ENCODE measurements at places on chromosomes 2 and 18. TPM values are rescaled to one million over a fixed set of nuclear protein-coding genes. Genes with fewer than 3 reads are reported as not detected.

- DNase-seq, result no peak
Measured at GRCh38 chr18:31204166-31204565, 41.5 kb upstream of the DSC1 start.

- no peak for DNase-seq
Measured at GRCh38 chr2:236393581-236393980, 129.4 kb upstream of the ASB18 start.

ANKRD53 gene
- polyA plus RNA-seq, result 1.5 TPM

DNA sequence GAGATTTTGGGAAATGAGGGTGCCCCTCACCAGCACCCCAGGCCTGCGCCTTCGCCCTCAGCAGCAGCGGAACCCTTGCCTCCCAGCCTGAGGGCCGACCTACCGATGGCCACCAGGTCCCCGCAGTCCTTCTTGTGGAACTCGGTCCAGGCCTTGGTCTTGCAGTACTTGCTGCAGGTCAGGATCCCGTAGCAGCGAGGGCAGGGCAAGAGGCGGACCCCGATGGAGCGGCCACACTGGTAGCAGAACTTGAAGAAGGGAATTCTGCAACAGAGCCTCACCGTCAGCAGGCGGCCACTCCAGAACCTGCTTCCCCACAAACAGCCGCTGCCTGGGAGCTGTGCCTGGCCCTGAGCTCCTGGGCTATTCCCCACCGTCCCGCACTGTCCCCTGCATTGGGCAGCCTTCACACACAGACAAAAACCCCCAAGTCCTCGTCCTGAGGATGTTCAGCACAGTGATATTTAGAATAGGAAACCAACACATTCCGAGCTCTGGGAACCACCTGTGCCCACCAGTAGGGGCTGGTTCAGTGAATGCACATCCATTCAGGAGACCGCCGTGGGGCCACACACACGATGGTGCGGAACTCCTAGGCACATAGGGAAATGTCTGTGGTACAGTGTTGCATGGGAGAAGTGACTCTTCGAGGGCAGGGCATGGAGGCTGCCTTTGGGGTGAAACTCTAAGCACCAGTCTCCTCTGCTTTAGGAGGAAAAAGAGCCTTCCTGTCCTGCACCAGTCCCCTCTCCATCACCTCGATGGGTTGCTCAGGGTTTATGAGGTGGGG is 45.6 kb downstream of the GPC1 start:
- no peak for DNase-seq

TRPM8 gene
- 0.17 TPM for polyA plus RNA-seq

DNA sequence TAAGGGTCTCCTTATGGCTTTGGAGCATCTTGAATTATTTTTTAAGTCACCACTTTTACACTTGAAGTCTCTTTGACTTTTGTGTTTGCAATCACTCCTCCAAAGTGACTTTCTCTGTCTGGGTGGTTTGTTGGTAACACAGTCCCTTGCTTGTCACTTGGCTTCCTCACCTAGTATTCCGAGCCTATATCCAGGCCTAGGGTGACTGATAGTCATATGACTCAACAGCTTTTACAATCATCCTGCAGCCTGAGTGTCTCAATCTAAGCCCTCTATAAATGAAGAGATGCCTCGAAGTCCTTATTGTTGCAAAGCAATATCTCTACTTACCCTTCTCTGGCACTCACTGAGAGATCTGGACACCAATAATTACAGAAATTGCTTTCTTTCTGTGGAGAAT is 53.9 kb upstream of the SETBP1 start:
- DNase-seq, result no peak

IRS1 gene
- polyA plus RNA-seq, result 18.1 TPM

C2orf78 gene
- not detected for polyA plus RNA-seq

DNA sequence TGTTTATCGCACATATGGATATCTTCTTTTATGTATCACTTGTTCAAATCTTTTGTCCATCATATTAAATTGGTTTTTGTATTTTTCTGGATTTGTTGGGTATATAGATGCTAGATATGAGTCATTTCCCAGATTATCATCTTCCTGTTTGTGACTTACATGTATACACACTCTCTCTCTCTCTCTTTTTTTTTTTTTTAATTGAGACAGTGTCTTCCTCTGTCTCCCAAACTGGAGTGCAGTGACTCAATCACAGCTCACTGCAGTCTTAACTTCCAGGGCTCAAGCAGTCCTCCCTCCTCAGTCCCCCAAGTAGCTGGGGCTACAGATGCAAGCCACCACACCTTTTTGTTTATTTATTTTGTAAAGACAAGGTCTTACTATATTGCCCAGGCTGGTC is 43.8 kb downstream of the XIRP2 start:
- DNase-seq, result no peak

DNA sequence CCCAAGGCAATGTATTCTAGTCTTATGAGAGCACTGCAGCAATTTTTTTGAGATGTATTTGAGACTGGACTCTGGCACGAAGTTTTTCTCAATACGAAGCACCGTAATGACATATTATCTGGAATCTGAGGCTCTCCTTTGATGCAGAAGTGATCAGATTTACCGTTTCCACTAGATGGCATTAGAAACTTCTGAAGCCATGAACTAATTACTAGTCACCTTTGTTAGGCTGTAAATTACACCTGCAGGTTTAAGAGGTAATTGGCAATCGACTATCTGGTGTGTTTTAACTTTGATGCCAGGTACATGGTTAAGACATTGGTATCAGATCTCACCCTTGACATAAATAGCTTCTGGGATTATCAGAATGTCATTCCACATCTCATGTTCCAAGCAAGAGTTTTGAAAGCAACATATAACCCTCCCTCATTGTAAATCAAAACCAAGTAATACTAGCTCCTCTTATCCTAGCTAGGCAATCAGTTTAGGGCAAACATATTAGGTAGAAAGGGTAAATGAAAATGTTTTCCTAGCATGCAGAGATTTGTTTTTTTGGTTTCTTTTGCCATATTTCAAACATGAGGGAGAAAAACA is 254.6 kb upstream of the SPRED2 start:
- DNase-seq, result no peak

DNA sequence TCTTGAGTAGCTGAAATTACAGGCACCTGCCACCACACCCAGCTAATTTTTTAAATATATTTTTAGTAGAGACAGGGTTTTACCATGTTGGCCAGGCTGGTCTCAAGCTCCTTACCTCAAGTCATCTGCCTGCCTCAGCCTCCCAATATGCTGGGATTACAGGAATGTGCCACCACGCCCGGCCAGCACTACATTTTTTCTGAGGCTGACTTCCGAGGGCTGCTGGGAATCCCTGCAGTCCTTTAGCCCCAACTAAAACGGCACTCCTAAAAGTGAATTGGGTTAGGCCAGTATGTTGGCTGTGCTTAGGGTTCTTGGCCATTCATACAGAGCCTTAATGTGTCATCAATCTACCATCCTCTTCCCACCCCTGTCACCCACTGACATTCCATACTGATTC is 375.4 kb downstream of the DCC start:
- no peak for DNase-seq

- DNase-seq, result no peak
Measured at GRCh38 chr18:22650247-22650646, 232.5 kb upstream of the CTAGE1 start.

- peak; percentile 79 for DNase-seq
Measured at GRCh38 chr18:2914185-2914880, 67.5 kb downstream of the EMILIN2 start.

HOXD10 gene
- polyA plus RNA-seq, result 0.10 TPM

DNA sequence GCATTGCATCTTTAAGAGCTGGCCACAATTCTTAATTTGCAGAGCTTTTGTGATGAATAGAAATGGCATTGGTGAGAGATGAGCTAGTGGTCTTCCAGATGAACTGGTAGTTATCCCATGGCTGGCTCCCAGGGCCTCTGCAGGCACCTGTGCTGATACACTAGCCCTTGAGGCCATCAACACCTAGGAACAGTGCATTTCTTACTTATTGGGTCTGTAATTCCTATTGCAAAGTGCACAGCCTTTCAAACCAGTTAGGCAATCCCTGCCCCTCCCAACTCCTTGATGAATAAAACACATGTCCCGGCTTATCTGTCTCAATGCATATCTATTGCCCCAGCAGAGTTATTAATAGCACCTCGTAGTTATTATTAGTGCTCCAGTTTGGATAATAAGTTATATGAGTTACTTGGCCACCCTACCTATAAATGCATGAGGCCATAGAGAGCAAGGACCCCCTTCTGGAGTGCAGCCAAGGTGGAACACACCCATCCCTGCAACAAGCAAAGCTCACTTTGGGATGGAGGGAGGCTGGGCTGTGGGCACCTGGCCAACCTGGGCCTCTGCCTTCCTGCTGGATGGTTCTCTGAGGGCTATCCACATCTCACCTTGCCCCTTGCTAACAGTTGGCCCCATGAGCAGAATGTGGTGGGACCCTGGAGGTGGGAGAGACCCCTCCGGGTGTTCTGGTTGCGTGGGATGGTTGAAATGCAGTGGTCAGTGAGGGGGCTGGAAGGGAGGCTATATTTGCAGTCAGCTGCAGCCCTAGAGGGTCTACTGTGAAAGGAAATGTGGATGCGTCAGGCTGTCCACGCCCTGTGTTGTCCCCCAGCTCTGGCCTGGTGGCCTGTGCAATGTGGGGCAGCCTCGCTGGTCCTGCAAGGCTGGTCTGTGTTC is 455.9 kb upstream of the HS6ST1 start:
- no peak for DNase-seq

CRYBA2 gene
- not detected for polyA plus RNA-seq

ALKAL2 gene
- polyA plus RNA-seq, result 0.49 TPM

DNA sequence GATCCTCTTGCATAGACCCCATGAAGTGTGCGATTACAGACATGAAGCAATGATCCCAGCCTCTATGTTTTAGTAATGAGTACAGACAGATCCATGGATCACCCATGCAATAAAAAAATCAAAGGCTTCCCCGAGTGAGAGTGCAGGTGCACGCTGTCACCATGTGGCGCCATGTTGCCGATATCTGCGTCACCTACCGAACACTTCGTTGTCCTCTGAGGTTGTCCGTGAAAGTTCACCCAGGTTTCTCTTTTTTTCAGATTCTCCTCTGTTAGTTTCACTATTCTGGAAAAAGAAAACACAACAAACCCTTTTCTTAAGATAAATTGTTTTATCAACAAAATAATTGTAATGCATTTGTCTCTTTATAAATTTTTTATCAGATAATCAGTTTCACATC is 66.5 kb downstream of the MBP start:
- no peak for DNase-seq

DNA sequence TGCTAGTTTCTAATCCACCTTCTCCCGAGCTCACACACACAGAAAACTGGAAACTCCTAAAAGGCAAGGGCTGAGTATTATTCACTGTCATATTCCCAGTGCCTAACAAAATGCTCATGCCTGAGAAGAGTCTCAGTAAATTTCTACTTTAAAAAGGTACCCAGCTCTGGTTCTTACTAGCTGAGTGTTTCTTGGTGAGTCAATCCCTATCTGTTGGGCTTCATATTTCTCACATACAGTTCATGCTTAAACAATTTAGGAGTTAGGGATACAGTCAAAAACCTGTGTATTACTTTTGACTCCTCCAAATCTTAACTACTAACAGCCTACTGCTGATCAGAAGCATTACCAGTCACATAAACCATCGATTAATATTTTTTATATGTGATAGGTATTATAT is 204.9 kb downstream of the EN1 start:
- no peak for DNase-seq

CXCR1 gene
- not detected for polyA plus RNA-seq

DNA sequence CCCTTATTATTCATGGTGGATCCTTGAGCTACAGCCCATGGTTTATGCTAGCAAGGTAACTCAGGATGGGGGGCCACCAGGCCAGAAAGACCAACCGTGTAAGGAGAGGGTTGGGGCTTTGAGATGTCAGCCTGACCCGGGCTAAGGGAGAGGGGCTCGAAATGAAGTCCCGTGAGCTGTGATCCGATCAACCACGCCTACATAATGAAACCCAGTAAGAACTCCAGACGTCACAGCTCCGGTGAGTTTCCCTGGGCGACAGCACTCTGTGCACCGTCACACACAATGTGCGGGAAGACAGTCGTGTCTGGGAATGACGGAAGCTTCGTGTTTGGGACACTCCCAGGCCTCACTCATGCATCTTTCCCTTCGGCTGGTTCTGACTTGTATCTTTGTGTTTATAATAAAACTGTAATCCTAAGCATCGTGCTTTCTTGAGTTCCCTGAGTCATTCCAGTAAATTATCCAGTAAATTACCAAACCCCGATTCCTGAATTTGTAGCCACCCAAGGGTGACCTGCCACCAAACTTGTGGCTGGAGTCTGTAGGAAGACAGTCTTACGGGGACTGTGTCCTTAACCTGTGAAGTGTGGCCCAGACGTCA is 44.2 kb downstream of the CYP27C1 start:
- peak; percentile 70 for DNase-seq

GRCh38 chr2:196220671-196221070 is 49.3 kb upstream of the STK17B start:
- no peak for DNase-seq

- DNase-seq, result no peak
Measured at GRCh38 chr2:73868204-73868978, 24.4 kb upstream of the ACTG2 start.

SCN7A gene
- 46.2 TPM for polyA plus RNA-seq

DNA sequence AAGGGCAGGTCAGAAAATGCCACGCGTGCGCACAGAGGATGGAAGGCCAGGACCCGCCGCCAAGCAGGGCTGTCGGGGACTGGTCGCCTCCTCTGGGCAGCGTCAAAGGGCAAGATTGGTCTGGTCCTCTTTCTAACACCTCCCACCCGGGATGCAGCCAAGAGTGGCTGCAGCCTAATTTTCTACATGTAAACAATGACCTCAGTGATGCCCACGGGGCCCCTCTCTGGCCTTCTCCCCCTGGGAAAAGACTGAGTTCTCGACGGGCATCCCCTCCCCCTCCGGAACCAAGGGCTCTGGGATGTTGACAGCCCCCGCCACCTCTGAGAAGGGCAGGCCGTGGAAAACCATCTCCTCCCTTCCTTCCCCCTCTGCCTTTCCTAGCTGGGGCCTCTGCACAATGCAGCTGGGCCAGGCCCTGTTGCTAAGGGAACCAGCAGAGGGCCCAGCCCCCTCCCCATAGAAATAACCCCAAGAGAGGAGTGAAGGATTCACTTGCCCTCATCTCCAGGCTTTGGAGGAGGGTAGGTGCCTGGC is 80.0 kb upstream of the ZNF532 start:
- no peak for DNase-seq

- DNase-seq, result no peak
Measured at GRCh38 chr18:312415-312814, 44.6 kb upstream of the THOC1 start.

MRPS5 gene
- 61.1 TPM for polyA plus RNA-seq

DNA sequence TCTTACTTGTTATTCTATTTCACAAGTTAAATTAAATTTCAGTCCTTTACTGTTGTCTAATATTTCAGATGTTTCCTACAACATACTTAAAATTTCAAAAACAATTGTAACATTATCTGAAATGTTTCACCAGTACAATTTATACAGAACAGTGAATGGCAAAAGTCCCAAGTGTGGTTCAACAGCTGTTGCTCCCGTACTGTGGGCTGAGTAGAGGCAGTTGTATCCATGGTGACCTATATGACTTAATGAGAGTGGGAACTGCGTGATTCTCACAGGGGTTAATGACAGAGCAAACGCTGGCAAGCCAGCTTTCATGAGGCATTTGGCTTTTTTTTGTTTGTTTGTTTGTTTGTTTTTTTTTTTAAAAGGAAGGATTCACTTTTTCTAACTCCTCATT is 5.3 kb upstream of the PLCL1 start:
- no peak for DNase-seq

LAPTM4A gene
- 311 TPM for polyA plus RNA-seq
